ENCODE measurements at places on chromosomes 11 and 22. TPM values are rescaled to one million over a fixed set of nuclear protein-coding genes. Genes with fewer than 3 reads are reported as not detected.

- H3K4me3 ChIP-seq: no peak overlapping the region
- H3K36me3 ChIP-seq: no peaks in the 10 kb centered on the region
- DNase-seq: no peak
- H3K27me3 ChIP-seq: no peaks in the 10 kb centered on the region
- no peaks in the 10 kb centered on the region for H3K4me1 ChIP-seq
Observed at GRCh38 chr22:39967996-39968972, 8.1 kb downstream of the TMA7B start.

Gene GSTT2B
- polyA plus RNA-seq: 16.8 TPM

Gene YIF1A
- polyA plus RNA-seq: 136 TPM

DNA sequence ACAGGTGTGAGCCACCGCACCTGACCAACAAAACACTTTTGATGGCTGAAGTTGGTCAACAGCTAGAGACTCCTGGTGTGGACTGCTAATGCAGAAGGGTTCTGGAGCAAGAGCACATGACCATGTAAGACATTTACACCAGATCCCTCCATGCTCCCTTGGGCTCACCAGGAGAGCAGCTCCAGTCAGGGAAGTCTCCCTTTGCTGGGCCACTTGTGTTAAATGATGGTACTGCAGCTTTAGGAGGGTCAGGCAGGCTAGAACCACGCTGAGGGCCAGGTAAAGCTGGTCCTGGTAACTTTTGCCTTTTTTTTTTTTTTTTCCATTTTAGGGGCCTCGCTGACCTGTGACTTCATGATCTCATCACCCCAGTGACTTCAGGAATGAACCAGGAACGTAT, 146.4 kb downstream of the FBXO7 start:
- H3K27me3 ChIP-seq: no peaks in the 10 kb centered on the region
- H3K36me3 ChIP-seq: no peaks in the 10 kb centered on the region
- H3K27ac ChIP-seq: no peak overlapping the region
- DNase-seq: no peak
- H3K4me3 ChIP-seq: no peak overlapping the region
- peaks cover 27% of the 10 kb centered on the region for H3K4me1 ChIP-seq

DNA sequence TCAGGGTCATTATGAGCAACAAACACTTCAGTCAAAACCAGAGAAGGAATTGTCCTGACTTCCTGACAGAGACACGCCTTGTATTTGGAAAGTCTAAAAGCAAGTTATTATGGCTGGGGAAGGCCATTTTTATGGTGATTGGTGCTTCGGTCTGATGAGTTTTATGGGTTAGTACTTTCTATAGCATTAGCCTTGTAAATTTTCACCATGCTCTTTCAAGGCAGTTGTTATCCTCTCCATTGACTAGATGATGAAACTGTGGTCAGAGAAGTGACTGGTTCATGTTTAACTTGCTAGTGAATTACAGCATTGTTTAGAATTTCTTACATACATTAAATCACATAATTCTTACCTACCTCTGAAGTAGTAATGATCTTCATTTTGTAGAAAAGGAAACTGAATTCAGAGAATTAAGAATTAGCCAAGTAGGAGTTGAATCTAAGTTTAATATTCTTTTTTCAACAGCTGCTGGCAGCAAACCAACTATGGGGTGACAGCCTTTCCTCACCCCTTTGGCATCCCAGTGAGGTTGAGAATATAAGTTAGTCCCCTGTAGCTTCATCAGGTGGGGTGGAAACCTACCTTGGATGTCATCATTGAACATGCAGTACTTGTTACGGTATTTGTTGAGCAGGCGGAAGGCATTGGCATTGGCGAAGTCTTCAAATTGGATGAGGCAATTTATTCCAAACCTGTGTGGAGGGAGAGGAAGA, 90.0 kb downstream of the CCDC81 start:
- no peaks in the 10 kb centered on the region for H3K36me3 ChIP-seq
- H3K27ac ChIP-seq: no peak overlapping the region
- no peak overlapping the region for H3K4me3 ChIP-seq
- DNase-seq: no peak
